Naive thymus-derived CD4-positive, alpha-beta T cell (primary cell): ENCODE measurements at places on chromosomes 16 and 17. TPM values are rescaled to one million over a fixed set of nuclear protein-coding genes. Genes with fewer than 3 reads are reported as not detected.
A peak's percentile ranks its signal among the peaks of the same experiment; 100 is the strongest.

Gene HSD3B7
- total RNA-seq: 0.66 TPM

Gene TP53TG3F
- total RNA-seq: not detected

Gene TRAP1
- total RNA-seq: 123 TPM

Gene FOXO3B
- total RNA-seq: 7.9 TPM

Gene NACA2
- not detected for total RNA-seq

DNA sequence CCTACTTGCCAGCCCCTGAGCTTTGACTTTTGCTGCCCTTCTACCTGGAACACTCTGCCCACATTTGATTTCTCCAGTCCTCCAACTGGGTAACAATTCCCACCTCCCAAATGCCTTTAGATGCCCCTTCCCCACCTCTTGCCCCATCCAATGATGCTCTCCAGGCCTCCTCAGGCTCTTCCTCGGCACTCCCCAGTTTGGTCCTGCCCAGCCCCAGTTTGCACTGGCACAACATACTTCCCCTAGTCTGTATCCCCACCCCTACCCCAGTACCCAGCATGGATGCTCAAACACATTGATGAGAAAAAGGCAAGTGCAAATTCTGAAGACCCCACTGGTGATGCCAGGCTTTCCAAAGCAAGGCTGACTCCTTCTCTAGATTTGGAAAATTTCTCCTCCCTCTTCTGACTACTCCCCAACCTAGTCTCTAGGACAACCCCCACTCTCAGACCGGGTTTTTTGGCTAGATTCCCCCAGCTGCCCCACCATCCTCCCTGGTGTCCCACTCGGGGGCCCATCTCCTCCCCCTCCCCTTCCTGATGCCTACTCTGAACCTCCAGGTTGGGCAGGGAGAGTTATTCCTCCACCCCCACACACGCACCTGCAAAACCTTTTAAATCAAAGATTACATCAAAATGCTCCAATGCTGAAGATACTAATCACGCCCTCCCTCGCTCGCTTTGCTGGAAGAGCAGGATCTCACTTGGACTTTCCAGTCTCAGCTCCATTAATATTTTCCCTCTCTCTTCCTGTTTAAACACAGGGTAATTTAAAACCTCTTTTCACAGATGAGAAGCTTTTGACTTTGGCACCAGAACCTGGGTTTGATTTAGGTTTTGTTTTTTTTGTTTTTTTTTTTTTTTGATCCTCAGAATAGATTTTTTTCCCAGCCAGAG lies 94.9 kb downstream of the TMEM132E start:
- H3K36me3 ChIP-seq: no peaks in the 10 kb centered on the region
- no peak for DNase-seq
- no peaks in the 10 kb centered on the region for H3K27me3 ChIP-seq
- no peaks in the 10 kb centered on the region for H3K4me1 ChIP-seq

GRCh38 chr16:79997257-79997656 lies 396.7 kb upstream of the MAF start:
- no peaks in the 10 kb centered on the region for H3K4me1 ChIP-seq
- no peaks in the 10 kb centered on the region for H3K36me3 ChIP-seq

GRCh38 chr17:64354396-64354795 lies 36.3 kb downstream of the PECAM1 start:
- no peaks in the 10 kb centered on the region for H3K36me3 ChIP-seq
- no peak overlapping the region for H3K4me3 ChIP-seq
- H3K27ac ChIP-seq: no peak overlapping the region
- H3K4me1 ChIP-seq: no peaks in the 10 kb centered on the region
- no peaks in the 10 kb centered on the region for H3K27me3 ChIP-seq

- DNase-seq: no peak
- H3K4me1 ChIP-seq: no peaks in the 10 kb centered on the region
- H3K4me3 ChIP-seq: no peak overlapping the region
- no peaks in the 10 kb centered on the region for H3K36me3 ChIP-seq
Observed at GRCh38 chr16:72721981-72722380, 325.9 kb downstream of the ZFHX3 start.

DNA sequence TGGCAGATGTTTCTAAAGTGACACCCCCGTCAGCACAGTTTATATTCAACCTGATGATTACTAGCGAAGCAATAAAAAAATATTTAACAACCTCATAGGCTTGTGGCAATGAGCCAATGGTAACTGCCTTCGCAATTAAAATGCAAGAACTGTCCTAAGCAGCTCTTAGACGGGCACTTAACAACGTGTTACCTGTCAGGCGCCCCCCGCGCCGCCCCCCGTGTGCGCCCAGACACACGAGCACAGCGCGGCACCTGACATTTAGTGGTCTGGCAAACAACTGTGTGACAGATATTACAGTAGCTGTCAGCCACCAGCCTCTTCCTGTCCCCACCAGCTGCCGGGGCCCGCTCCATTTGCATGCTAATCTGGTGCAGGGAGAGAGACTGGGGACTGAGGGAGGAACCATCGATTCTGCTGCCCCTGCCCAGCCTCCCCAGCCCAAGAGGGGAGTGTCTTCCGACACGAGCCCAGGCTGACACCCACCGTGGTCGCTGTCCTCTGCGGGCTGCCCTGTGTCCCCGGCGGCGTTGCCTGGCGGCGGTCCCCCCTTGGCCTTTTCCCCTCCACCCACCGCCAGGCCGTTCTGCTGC lies 12.7 kb downstream of the NDUFAF8 start:
- no peak for DNase-seq
- no peak overlapping the region for H3K27ac ChIP-seq
- no peaks in the 10 kb centered on the region for H3K36me3 ChIP-seq
- H3K4me3 ChIP-seq: no peak overlapping the region
- H3K27me3 ChIP-seq: no peaks in the 10 kb centered on the region

DNA sequence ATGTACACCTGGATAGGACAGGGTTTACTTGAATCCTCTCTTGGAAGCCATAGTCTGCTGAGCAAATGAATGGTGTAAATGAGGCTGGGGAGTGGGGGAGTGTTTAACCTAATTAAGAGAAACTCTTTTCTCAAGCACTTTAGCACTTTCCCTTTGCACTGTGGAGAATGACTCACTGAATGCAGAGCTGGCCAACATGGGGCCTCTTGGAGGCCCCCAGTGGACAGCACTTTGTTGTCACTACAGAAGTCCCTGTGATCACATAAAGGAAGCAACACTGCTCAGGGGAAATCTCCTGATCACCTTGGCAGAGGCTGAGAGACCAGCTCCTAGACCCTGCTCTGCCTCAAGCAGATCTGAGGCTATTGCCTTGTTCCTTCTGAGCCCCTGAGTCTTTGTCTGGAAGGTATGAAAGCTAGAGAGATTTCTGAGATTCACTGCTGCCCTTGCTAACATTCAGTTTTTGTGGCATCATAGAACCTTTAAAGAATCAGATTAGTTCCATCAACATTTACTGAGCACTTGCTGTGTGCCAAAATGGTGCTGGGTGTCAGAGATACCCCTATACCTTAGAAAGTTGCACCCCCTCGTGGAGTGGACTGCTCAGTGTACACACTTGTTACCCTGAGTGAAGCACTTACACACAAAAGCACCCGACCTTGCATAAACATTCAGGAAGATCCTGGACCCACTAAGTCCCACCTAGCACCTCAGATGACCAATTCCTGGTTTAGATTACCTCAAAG lies 230.1 kb upstream of the CCL2 start:
- no peak overlapping the region for H3K4me3 ChIP-seq
- no peaks in the 10 kb centered on the region for H3K36me3 ChIP-seq
- no peak overlapping the region for H3K27ac ChIP-seq
- H3K27me3 ChIP-seq: no peaks in the 10 kb centered on the region

DNA sequence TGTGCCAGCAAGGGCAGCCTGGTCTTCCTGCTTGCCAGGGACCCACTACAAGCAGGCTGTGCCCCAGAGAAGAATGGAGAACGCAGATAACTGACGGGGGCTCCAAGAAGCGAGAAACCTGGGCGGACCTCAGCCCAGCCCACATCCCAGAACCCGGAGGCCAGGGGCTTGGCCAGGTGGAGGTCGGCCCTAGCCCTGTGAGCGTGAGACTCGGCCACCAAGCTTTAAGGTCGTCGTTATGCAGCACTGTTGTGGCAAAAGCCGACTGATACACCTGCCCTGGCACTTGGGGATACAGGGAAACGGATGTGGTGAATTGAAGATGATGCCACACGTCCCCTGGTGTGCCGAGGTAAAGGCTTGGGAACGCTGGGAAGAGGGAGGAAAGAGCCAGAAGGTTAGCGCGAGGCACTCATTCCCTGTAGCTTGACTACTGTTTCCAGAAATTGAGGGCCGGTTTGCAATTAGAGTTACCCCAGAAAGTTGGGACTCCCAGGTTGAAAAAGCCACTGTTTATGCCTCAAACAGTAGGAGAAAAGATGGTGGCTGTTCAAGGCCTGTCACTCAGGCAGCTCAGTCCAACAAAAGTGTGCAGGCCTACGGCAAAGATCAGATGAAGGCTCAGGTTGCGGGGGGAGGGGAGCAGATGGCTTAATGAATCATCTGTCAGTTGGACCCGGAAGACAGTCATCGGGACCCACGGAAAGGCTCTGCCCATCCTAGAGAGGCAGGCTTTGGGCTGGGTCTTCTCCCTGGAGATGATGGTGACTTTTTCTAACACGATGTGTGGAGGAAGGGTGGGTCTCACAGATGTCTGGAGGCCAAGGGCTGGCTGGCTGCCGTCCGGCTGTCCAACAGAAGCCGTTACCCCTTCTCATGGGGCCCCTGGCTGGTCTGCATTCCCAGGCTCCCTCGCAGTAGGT lies 45.6 kb upstream of the BAHCC1 start:
- DNase-seq: no peak
- H3K4me3 ChIP-seq: no peak overlapping the region
- H3K27me3 ChIP-seq: peaks cover 5% of the 10 kb centered on the region
- no peak overlapping the region for H3K27ac ChIP-seq
- H3K36me3 ChIP-seq: no peaks in the 10 kb centered on the region

DNA sequence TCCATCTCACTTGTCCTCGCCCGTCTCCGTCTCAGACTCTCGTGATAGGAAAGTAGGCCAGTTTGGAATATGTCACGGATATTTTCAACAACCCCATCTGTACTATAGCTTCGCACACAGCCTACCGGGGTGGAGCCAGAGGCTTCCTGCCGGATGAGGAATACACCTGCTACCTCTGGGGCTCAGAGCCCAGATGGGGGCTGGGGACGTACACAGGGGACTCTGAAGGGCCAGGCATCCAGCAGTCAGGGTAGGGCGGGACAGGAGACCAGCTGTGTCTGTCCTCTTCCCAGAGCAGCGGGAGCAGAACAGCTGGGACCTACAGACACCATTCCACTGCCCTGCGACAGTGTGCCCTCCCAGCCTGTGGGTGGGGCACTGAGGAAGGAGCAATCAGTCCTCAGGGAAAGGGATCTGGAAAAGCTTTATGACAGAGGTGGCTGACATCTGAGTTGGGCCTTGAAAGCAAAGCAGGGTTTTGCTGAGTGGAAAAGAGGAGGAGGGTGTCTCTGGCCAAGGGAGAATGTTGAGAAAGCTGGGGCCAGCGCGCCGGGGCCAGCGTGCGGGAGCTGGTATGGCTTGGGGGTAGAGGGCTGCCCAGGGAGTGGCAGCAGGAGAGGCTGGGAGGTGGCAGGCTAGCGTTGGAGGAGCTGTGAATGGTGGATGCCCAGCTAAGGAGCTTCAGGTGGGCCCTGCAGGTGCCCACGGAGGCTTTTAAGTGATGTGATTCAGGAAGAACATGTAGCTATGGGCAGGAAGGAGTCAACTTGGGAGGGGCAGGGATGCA lies 11.5 kb upstream of the SRCIN1 start:
- no peaks in the 10 kb centered on the region for H3K4me1 ChIP-seq
- no peaks in the 10 kb centered on the region for H3K36me3 ChIP-seq
- no peaks in the 10 kb centered on the region for H3K27me3 ChIP-seq
- H3K27ac ChIP-seq: no peak overlapping the region
- DNase-seq: no peak

DNA sequence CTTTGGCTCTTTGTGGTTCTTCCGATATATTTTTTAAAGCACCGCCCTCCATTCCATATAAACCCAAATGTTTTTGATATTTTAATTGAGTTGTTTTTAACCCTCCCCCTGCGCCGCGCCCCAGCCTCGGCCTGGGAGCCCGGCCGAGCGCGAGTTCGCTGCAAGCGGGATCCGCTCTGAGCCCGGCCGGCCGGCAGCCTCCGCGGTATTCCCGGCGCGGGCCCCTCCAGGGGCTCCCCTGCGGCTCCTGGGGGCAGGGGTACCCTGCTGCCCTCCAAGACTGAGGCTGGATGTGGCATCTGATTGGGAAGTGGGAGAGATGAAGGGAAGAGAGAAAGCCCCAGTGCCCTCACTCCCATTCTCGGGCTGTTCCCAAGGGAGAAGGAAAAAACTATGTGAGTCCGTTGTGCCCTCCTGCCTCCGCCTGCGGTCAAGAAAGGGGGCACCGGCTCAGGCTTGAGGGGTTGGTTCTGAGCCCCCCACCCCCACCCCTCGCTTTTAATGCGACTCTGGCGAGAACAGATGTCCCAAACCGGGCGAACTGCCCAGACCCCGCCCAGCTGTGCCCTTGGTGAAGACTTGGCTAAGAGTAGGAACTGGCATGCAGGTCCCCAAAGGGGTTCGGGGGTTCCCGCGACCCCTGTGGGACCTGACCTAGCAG lies 8.6 kb downstream of the NEUROD2 start:
- H3K36me3 ChIP-seq: no peaks in the 10 kb centered on the region
- peaks cover 19% of the 10 kb centered on the region for H3K27me3 ChIP-seq

GRCh38 chr16:74734361-74735161 lies 33.9 kb upstream of the MLKL start:
- no peak overlapping the region for H3K4me3 ChIP-seq
- DNase-seq: no peak
- H3K27ac ChIP-seq: no peak overlapping the region
- H3K36me3 ChIP-seq: no peaks in the 10 kb centered on the region

GRCh38 chr17:8160224-8160577 lies 2.5 kb downstream of the VAMP2 start:
- H3K27me3 ChIP-seq: peaks cover 3% of the 10 kb centered on the region
- H3K4me3 ChIP-seq: no peak overlapping the region
- DNase-seq: no peak
- peaks cover 31% of the 10 kb centered on the region for H3K36me3 ChIP-seq
- H3K27ac ChIP-seq: peak overlapping the region; percentile 100

GRCh38 chr17:79211061-79211770 lies 136.6 kb downstream of the ENGASE start:
- DNase-seq: no peak
- no peaks in the 10 kb centered on the region for H3K27me3 ChIP-seq
- H3K27ac ChIP-seq: no peak overlapping the region
- no peaks in the 10 kb centered on the region for H3K4me1 ChIP-seq

- no peaks in the 10 kb centered on the region for H3K27me3 ChIP-seq
- H3K27ac ChIP-seq: no peak overlapping the region
- no peaks in the 10 kb centered on the region for H3K4me1 ChIP-seq
- no peaks in the 10 kb centered on the region for H3K36me3 ChIP-seq
- no peak for DNase-seq
Observed at GRCh38 chr17:72760368-72760767, 332.1 kb downstream of the SLC39A11 start.

DNA sequence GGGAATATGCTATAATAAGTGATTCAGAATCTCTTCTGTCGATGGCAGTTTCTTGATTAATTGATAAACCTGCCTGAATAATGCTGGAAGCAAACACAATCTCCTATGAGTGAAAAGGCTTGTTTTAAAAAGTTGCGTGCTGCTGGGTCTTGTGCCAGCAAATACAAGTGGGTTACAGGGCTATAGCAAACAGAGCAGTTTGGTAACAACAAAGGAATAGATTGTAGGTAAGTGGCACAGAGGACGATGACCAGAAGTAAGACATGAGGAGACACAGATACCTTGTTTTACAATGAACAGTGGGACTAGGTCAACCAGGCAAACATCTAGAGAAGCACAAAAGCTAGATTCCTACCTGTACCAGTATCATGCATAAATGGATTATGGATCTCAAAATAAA lies 23.7 kb upstream of the FAAP100 start:
- no peak overlapping the region for H3K27ac ChIP-seq
- no peaks in the 10 kb centered on the region for H3K27me3 ChIP-seq
- H3K36me3 ChIP-seq: peaks cover 78% of the 10 kb centered on the region
- no peak for DNase-seq
- no peaks in the 10 kb centered on the region for H3K4me1 ChIP-seq
- no peak overlapping the region for H3K4me3 ChIP-seq
